ENCODE measurements at places on chromosomes 12 and 14.

DNA sequence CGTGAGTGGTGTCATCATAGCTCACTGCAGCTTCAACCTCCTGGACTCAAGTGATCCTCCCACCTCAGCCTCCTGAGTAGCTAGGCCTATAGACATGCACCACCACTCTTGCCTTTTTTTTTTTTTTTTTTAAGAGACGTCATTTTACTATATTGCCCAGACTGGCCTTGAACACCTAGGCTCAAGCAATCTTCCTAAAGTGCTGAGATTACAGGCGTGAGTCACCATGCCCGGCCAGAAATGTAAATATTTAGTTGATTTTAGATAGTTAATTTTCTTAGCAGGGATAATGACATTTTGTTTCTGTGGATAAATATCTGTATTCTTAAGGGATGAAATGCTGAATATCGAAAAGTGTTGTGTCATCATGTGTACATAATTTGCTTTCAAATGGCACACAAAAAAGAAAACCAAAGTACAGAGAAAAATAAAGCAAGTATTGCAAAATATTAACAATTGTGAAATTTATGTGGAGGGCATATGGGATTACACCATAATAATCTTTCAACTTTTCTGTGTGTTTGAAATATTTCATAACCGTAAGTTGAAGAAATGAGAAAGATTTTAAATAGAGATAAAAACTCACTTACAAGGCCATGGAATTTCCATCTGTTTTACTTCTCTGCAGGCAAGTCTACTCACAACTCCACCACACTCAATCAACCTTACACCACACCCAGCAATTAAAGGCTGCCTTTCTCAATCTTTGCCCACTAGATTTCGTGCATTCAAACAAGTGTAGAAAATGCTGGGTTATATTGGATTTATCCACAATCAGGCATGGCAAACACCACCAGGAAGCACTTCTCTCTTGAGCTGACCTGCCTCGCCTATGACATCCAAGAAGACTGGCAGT lies 93.7 kb downstream of the SPTSSA start:
- DNase-seq, result peak; percentile 87

DNA sequence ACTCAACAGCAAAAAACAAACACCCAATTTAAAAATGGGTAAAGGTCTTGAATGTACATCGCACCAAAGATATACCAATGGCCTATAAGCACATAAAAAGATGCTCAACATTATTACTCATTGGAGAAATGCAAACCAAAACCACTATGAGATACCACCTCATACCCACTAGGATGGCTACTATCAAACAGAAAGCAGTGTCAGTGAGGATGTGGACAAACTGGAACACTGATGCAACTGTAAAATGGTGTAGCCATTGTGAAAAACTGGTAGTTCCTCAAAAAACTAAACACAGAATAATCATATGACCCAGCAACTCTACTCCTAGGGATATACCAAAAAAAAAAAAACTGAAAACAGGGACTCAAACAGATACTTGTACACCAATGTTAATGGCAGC lies 49.3 kb downstream of the CDK17 start:
- DNase-seq, result no peak

GRCh38 chr14:95686935-95687334 lies 709 bp downstream of the TCL1B start:
- no peak for DNase-seq

DNA sequence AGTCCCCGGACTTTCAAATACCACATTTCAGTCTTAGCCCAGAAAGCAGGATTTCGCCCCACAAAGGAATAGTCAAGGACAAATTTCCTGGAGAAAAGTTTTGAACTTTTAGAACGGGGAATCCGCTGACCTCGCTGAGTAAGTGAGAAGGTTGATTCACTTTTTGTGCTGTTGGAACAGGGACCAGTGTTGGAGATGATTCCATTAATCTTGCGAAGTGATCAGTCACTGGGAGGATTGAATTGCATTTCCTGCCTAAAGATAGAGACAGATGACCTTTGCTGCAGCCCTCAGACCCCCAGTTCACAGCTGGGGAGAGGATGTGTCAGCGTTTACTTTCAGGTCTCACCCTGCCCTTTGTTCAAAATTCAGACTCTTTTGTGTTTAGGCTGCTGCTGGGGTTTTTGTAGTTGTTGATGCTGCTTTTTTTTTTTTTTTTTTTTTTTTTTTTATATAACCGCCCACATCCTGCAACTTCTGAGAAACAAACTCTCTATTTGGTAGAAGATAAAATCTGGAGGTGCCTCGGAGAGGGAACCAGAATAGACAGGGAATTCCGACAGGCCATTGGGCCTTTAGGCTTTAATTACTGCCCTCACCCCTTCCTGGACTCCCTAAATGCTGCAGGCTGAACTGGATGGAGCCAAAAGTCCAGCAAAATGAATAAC lies 9.8 kb upstream of the KDM2B start:
- peak; percentile 63 for DNase-seq

DNA sequence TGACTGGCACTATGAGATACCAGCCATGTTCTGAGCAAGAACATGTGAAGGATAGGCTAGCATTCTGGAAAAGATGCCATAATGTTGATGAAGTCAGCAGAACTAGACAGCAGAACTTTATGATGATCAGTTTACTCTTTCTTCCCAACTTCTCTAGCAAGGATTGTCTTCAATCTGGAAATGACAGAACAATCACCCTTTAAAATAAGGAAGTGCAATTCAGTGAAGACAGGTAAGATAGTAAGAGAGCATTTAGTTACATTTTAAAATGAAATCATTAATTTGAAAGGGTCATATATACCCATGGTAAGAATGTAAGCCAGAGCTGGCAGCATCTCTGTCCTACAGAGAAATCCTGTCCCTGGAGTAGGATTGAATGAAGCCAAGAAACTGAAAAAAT lies 66.0 kb upstream of the C12orf71 start:
- DNase-seq, result no peak
